NCI-H1092 (cell line): ENCODE measurements at places on chromosomes 6 and 20.

GRCh38 chr6:138486249-138487101 is 12.8 kb downstream of the NHSL1 start:
- DNase-seq: no peak

GRCh38 chr6:157235600-157236039 is 87.7 kb downstream of the TMEM242 start:
- DNase-seq: no peak

GRCh38 chr6:17927705-17928104 is 59.7 kb downstream of the KIF13A start:
- DNase-seq: no peak

- DNase-seq: no peak
Measured at GRCh38 chr20:44651684-44652423, at the start of gene ADA. Gene ADA, minus strand, starts transcription at chr20:44651699. Its CDS starts 92 bp downstream, at chr20:44651607.

DNA sequence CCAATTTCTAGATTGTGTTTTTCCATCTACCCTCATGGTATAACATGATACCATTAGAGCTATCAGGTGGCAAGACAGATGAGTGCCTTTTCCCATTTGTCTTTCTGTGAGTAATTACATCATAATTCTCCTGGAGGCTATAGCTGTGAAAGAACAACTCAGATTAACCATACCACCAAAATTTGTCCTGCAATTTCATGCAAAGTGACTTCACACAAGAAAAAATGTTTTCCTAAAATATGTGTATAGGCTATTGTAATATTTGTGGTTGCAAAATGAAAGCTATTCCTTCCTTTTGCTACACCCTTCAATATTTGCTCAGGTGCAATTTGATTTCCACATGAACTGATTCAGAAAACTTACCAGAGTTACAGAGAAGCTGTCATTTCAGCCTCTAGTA is 547.7 kb upstream of the ID4 start:
- no peak for DNase-seq

DNA sequence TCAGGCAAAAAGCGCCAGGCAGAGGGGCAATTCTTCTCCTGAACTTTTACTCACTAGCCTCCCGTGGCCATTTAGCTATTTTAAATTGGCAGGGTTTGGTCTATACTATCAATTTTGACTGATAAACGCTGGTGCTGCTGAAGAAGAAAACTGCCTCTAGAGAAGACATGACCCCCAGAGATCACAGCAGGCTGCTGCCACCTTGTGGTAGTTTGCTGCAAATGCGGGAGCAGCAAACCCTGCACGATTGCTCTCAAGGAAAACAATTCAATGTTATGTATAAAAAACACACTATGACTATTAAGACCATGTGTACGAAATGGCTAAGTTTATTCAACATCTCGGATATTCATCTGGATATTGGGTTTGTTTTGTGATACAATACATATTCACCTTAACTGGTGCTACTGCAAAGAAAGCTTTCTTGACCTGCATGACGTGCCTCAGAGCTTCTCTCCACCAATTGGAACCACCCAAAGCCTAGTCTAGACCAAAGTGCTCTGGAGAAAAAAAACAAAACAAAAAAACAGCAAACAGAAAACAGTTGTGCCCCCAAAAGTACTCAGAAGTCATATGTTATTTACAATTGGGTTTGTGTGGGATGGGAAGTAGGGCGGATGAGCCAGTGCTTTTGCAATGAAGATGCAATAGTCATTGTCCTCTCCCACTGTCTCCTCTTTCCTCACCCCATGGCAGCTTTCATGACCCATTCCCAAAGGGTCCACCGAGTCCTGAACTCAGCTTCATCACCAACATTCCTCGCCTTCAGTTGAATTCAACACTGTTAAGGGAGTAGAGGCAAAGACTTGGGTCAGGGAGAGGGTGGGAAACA is 19.6 kb upstream of the IL17F start:
- DNase-seq: peak; percentile 23

DNA sequence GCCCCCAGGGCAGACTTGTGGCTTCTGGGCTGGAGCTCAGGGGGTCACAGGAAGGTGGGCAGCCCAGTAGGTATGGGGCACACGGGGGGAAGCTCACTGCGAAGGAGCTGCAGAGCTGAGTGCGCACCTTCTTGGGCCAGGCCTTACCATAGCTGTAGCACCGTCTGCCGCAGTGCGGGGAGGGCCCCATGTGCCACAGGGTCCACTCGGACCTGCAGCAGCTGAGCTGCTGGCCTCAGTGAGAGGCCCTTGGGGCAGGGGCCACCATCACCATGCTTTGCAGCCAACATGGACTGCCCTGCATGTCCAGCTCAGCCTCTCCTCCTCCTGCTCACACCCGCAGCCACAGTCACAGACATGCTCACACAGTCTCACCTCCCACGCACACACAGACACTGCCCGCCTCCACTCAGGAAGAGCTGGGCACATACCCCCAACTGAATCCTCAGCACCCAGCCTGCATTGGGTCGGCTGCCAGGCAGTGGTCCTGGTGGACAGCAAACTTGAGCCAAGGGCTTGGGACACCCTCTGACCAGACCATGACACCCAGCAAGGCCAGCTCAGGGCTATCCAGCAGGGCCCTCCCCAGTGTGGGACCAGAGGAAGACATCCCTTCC is 35.3 kb downstream of the YTHDF1 start:
- no peak for DNase-seq

- DNase-seq: no peak
Measured at GRCh38 chr6:134472046-134472445, 154.1 kb upstream of the SGK1 start.

DNA sequence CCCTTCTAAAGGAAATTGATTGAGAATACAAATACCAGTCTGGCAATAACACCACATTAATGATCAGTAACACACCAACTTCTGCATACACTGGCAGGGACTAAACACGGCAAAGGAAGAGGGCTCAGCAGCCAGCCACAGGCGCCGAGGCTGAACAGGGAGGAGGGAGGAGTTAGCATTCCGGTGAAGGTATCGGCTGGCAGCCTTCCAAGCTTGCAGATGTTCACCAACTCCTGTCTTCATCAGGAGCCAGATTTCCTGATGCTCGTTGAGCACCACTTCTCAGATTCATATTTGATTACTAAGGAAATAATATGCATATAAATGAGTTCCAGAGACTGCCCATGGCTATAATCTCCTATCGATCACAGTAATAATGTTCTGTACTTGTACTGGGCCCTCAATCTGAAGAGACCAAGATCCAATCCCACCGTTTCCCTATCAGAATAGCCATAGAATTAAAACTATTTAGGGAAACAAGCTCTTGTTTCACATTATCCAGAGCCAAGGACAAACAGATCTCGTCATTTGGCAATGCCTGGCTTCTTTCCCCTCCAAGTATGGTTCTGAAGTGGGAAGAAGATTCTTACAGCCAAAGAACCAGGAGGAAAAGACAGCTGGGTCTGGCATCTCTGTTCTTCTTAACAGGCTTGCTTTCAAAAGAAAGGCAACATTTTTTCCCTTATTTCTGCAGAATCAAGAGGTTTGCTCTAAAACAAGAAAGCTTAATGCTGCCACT is 42.2 kb downstream of the GFOD1 start:
- peak; percentile 34 for DNase-seq

GRCh38 chr6:34600101-34600500 is 44.0 kb upstream of the SPDEF start:
- DNase-seq: no peak

DNA sequence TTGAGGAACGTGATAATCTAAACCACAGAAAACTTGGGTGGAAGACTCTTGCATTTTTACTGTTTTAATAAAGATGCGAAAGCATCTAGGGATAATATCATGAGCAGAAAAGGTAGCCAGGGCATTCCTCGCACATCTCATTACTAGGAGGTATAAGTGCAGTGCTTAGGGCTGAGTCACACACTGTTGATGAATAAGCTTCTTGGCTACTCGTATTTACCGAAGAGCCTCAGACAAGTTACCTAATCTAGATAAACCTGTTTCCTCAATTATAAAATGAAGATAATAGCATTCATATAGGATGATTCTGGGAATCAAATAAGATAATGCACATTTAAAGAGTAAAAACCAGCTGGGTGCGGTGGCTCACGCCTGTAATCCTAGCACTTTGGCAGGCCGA is 780 bp upstream of the KIAA0319 start:
- no peak for DNase-seq

DNA sequence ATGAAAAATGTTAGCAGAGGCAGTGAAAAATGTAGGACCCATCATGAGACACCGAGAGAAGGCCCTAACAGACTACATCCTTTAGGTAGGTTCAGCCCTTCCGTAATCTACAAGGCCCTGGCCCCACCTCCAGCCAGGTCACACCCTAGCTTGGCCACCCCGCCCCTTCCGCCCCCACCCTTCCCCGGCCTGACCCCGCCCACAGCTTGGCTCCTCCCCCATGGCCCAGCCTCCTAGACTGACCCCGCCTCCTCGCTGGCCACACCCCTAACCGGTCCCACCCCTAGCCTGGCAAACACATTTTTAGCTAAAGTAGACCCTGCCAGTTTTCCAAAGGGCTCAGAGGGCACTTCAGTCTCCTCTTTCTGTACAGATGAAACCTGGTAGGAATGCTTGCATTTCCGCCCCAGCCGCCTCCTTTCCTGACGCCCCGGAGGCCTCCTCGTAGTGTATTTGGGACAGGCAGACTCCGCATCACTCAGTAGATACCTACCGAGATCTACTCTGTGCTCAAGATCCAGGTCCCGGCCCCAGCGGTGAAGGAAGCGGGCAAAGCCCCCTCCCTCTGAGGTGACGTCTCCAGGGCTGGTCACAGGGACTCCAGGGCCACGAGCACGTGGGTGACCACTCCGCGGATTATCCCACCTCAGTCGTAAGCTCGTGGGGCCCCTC is 443.5 kb downstream of the PREX1 start:
- no peak for DNase-seq

GRCh38 chr6:15310680-15311079 is 64.8 kb downstream of the JARID2 start:
- DNase-seq: no peak

GRCh38 chr6:75235271-75235670 is 8.3 kb downstream of the COX7A2 start:
- no peak for DNase-seq

- peak; percentile 60 for DNase-seq
Measured at GRCh38 chr6:153231048-153231646, 100.1 kb upstream of the RGS17 start.

DNA sequence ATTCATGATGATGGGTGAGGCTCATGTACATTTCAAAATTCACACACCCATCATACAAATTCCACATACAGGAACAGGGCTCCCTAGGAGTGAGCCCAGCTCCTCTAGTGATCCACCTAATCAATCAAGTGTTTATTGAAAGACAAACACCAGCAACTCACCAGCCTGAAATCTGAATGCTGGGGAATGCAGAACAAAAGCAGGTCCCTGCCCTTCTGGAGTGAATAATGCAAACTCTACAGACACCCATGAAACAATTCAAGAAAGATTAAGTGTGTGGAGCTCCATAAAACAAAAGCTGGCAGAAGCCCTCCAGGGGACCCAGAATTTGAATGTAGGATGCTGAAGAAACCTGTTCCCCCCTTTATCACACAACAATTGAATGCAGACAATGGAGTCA is 396.7 kb upstream of the JARID2 start:
- DNase-seq: no peak

DNA sequence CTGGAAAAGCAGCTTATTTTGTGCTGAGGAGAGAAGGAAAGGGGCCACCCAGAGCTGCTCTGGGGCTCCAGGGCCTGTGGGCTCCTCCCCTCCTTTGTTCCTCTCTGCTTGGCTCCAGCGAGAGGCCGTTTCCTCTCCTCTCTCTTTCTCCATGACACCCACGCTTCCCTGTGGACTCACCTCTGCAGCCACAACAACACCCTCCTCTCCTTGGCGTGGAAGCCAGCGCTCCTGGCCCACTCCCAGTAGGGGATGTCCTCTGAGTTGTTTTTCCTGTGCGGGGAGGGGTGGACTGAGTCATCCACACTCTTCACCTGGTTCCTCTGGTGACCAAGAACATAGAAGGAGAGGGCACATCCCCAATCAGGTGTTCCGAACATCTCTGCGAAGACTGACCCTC is 4.9 kb upstream of the CDSN start:
- no peak for DNase-seq

- no peak for DNase-seq
Measured at GRCh38 chr6:47495954-47496545, 18.5 kb downstream of the CD2AP start.

DNA sequence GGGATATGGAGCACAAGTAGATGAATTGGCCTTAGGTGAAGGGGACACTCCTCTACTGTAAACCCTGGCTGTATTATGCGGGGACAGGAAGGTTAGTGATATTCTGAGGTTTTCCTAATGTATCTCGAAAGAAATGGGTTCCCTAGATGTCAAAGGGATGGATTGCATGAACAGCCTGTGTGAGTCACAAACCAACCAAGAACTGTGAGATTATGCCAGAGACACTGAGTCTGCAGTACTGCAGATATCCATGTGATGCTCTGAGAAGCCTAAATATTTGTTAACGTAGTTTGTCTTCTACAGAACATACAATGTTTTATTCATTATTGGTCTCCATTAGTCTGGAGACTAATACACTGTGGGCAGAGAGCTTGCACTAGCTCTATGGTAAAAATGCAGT is 182.2 kb downstream of the AKAP7 start:
- no peak for DNase-seq

DNA sequence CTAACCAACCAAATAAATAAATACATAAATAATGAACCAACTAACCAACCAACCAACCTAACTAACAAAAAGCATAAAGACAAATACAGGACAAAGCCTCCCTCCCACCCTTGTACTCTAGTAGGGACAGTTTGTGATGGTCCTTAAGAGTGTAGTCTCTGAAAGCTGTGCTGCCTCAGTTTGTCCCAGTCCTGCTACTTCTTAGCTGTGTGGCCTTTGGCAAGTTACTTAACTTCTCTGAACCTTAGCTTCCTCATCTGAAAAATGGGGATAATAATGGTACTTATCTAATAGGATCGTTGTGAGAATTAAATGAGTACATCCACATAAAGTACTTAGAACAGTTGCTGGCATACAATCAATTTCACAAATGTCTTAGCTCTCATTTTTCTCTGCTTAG is 232.6 kb upstream of the SUPT3H start:
- no peak for DNase-seq

DNA sequence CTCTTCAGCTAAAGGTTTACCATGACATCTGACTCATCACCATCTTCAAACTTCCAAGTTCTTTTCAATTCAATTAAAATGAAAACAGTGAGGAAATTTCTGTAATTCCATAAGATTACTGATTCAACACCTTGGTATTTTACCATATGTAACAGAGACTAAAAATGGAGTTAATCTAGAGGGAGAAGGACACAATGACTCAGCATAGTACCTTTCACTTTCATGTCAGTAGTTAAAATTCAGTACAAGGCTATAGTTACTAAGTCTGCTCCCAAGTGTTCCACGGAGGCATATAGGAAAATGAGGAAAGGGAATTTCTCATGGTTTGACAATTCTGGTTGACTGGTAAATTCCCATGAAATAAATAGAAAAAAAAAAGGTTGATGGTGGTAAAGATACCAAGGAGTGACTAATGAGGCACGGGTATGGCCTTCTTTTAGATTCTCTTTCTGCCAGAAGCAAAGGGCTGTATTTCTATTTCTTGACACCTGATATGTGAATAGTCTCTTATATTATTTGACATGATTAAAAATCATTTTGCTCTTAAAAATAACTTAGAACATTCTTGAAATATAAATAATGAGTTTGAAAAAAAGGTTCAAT is 526.7 kb upstream of the ADGRB3 start:
- DNase-seq: no peak
